ENCODE measurements at places on chromosomes 13 and 19.

DNA sequence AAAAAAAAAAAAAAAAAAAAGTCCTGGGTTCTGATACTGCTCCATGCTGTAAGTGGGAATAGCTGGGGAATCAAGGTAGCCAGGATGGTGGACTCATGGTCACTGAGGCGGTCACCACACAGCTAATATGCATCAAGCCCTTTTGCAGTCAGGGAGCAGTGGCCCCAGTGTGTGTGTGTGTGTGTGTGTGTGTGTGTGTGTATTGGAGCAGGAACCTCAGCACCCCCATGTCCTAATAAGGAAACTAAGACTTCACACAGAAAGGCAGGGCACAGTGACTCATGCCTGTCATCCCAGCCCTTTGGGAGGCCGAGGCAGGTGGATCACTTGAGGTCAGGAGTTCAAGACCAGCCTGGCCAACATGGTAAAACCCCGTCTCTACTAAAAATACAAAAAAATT is 12.0 kb downstream of the B3GNT3 start:
- DNase-seq: no peak

DNA sequence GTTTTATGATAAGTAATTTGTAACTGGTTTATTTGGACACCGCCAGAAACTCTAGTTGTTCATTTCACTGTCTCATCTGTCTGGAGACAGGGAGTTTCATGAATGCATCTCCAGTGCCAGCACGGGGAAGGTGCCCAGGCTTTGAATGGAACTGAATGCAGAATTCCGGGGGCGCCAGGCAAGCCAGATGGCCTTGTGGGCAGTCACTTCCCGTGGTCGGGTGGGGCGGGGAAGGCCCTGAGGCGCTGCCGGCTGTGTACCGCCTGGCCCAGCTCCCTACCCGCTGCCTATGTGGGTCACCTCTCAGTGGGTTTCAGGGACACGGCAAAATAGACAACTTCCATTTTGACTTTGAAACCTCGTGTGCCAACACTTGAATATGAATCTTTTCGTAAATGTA is 28.8 kb upstream of the MCF2L start:
- DNase-seq: no peak

DNA sequence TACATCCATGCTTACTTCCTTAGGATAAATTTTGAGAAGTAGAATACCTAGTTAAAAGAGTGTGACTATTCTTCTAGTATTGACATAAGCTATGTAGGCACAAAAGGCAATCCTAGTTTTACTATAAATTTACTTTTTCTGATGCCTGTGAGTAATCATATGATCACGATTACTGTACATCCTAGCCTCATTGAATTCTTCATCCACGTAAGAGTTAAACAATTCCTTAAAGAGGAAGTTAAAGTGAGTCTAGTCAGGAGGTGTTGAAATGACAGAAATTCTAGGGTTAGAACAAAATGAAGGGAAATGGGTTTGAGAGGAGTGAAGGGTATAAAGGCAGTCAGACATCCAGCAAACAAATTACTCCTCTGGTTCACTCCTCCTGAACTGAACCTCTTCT is at the start of gene ACOD1:
ACOD1 (plus strand) TSS at position 363 of the 400 bp plus-strand sequence. CDS start 48 bp downstream, outside the sequence.
- DNase-seq: no peak

- DNase-seq: no peak
These were observed 237.6 kb upstream of the MAB21L1 start for GRCh38 chr13:35714121-35714520.

DNA sequence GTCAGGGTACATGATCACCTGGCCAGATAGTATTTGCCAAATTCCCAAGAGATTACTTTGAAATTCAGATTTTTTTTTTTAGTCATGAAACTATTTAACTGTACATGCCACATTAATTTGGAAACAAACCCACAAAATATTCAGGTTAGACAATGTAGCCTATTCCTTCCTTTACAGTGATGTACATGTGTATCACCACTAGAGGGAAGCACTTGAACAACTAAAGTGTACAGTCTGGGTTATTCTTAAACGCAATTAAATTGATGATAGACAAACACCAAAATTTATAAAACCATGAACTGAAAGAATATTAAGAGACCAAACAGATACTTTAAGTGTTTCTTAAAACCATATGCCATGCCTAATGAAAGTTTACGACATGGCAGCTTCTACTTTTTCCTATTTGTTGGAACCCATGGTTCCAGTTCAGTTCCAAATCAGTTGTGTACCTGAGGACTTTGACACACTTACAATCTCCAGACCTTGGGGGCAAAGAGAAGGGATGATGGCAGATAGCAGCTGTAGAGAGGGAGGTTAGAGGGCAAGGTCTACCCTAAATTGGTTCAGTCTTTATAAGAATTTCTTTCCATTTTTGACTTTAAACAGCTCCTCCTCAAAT is 52.8 kb downstream of the TNFSF13B start:
- DNase-seq: peak; percentile 27

DNA sequence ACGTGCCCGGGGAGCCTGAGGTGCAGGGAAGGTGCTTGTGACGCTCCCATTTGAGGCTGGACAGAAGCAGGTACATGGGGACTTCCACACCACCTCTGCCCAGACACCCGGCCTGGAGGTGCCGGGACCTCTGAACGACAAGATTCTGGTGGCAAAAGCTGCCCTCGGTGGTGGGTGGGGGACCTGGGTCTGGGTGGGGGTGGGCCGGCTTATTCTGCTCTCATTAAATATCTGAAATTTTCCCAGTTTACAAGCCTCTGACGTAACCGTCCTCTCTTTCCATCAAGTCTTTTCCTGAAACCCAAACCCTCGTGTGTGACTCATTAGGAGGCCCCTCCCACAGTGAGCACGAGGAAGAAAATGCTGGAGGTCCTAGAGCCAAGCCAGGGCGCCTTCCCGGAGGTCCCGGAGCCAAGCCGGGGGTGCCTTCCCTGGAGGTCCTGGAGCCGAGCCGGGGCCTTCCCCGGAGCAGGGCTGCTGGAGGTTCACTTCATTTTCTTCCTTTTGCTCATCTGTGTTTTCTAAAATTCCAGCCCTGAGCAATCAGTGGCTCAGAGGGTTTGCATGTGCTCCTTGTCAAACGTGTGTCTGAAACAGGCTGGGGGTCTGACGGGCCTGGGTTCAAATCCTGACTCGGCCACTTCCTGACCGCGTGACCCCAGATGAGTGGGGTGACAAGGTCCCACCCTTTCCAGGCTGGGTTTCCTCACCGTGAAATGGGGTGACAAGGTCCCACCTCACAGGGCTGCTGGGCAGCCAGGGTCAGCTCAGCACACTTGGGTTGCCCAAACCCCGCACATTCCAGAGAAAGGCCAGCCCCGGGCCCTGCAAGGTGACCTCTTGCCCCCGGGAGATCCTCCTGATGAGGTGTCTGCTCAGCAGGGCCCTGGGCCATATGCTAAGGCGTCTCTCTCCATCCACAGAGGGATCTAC is 10.0 kb downstream of the CFD start:
- DNase-seq: peak; percentile 66

GRCh38 chr13:23570099-23570920 is at the start of gene TNFRSF19:
TNFRSF19 (plus strand) TSS chr13:23570412; CDS start chr13:23590184, 19,772 bp downstream.
- no peak for DNase-seq

DNA sequence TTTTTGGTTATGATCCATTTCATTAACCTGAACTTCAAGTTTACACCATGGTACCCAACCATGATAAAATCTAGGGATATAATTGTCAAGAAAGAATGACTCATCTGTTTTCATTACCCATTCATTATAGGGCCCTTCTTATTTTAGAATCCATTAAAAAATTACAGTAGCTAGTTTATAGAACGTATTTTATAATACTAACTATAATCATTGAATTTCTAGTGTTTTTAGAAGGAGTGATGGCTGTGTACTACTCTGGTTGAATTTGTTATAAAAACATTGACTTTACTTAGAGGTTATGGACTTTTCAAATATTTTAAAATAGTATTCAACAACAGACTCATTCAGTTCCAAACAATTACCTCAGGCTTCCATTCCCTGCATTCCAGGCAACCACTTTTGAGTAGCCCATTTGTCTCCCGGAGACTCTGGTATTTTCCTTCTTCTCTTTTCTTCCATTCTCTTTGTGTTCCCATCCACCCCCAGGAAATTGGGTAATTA is 71.9 kb upstream of the KLF12 start:
- DNase-seq: no peak

- DNase-seq: no peak
These were observed 72.2 kb downstream of the ATP11A start for GRCh38 chr13:112761701-112762689.

DNA sequence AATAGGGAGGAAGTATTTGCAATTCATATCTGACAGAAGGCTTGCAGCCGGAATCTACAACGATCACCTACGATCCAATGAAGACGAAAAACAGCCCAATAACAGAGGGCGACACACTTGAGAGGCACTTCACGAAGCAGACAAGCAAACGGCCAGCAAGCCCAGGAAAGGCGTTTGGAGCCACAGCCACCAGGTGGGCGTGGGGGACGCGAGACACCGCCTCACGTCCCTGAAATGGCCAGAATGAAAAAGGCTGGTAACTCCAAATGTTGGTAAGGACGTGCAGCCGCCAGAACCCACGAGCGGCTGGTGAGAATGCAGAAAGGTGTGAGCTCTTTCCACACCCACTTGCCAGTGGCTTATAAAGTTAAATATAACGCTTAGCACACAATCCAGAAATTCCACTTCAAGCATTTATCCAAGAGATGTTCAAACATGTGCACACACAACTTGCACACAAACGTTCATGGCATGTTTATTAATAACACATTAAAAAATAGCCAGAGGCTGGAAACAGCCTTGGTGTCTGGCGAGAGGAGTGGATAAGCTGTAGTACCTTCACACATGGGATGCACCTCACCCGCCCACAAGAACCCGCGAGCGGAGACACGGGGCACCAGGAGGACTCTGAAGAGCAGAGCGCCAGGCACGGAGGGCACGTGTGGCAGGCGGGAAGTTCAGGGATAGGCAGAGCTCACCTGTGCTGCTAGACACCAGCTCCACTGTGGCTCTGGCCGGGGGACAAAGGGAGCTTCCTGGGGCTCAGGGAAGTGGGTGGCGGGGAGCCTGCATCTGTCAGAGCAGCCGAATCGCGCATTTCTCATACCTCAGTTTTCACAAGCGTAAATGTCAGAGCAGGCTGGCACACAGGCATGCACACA is 89.3 kb downstream of the SPACA7 start:
- no peak for DNase-seq

DNA sequence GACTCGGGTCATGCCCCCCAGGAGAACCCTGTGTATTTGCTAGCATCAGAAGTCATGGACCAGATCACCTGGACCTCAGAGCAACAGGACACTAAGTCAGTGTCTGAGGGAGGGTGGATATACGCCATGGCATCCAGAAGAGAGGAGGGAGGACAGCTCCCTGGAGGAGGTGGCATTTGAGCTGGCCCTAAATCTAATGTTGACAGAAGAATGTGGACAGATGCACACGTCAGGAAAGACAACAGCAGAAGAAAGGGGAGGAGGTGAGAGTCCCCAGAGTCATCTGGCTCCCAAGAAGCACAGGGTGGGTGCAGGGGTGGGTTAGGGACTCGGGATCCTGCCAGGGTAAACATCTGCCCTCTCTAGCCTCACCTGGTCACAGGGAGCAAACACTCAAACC is 24.5 kb upstream of the CCNE1 start:
- no peak for DNase-seq

DNA sequence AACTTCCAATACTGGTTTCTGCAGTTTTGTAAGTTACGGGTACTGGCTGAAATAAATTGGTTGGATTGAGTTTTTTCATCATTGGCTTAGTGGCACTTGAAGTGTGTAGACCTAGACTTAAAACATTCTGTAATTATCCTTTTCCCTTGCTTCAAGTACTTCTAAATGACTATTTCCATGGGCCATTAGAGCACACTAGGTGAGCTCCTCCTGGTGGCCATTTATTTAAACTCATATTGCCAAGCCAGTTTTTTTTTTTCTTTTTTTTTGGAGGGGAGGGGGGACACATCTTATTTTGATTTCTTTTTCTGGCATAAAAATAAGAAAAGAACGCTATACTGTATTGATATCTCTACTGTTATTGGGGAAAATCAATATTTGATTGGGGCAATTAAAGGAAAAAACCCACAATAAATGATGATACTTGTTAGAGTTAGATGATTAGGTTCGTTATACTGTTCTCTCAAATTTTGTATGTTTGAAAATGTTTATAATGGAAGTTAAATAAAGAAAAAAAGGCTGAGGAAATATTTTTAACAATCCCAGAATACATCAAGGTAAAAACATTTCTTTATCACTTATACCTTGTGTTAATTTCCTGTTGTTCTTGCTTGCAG is 82.9 kb downstream of the PDS5B start:
- DNase-seq: peak; percentile 48

DNA sequence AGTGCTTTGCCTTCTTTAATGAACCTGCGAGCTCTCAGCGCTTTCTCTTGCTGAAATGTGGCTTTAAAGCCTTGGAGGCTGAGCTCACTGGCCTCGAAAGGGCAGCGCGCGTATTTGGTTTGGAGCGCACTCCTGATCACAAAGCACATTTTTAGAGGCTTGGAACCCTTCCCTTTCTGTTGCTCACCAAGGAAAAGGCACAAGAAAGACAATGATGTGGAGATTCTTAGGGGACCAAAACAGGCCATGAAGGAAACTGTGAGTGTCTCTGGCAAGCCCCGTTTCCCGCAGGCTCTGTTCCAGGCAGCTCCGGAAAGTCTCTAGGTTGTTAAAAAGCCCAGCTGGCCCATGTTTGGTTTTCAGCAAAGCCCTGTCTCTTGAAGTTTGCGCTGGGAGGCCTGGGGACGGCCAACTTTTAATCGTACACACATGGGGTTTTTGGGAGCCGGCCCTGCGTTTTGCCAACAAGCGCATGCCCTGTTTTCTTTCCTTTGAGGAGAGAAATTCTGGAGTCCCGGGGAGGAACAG is 9.4 kb upstream of the SPC24 start:
- DNase-seq: no peak

DNA sequence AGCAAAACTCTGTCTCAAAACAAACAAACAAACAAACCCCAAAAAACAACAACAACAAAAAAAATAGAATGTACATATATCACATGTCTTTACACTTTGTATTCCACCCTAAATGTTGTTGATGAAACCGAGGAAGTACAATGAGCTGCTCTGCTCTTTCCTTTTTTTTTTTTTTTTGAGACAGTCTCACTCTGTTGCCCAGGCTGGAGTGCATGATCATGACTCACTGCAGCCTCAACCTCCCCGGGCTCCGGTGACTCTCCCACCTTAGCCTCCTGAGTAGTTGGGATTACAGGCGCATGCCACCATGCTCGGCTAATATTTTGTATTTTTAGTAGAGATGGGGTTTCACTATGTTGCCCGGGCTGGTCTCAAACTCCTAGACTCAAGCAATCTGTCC is 30.6 kb upstream of the LRP3 start:
- DNase-seq: no peak

DNA sequence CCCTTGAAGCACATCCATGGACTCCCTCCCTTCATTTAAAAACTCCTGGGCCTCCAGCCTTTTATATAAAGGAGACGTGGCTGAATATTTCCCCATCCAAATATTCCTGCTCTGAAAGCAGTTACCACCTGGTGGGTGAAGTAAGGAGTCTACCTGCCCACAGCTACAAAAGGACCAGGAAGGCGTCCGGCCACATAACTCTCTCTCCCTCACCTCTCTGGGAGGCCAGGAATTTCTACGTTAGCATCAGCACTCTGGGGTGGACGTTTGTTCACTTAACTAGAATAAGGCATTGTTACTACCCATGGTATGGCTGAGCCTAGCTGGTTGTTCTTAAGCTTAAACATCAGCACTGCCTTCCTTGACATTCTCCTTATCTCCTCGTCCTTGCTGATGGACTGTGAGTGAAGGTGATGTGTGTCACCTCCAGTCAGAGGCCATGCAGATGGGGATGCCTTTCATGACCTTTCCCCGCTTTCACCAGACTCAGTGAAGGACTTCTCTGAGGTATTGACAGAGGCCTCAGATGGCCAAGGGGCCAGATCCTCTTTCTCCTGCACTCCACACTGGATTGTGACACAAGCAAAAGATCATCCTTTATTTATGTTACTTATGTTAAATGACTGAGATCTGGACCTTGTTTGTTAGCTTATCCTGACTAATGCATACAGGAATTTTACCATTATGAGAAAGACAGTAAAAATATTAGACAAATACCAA is 22.2 kb upstream of the KPNA3 start:
- no peak for DNase-seq
